CD4-positive, alpha-beta memory T cell (primary cell): ENCODE measurements at places on chromosomes 7 and 10. TPM values are rescaled to one million over a fixed set of nuclear protein-coding genes. Genes with fewer than 3 reads are reported as not detected.
A peak's percentile ranks its signal among the peaks of the same experiment; 100 is the strongest.

Gene SPDYE5
- 0.29 TPM for total RNA-seq

Gene SMARCD3
- total RNA-seq: 5.2 TPM

DNA sequence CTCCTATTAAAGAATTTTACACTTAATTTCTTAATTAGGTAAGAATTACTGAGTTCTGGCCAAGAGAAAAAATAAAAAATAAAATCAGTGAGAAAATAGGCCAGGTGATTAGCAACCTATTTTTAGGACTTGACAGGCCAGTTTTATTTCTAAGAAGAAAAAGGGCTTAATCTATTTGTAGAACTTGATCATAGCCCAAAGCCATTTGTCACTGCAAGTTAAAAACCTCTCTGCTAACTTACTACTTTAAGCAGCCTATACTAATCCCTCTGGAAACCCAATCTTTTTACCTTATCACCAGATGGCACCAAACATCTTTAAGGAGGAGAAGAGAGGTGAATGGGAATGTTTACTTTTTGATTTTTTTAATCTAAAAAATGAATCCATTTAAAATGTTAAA lies 222.1 kb upstream of the RHOBTB1 start:
- no peak for DNase-seq

DNA sequence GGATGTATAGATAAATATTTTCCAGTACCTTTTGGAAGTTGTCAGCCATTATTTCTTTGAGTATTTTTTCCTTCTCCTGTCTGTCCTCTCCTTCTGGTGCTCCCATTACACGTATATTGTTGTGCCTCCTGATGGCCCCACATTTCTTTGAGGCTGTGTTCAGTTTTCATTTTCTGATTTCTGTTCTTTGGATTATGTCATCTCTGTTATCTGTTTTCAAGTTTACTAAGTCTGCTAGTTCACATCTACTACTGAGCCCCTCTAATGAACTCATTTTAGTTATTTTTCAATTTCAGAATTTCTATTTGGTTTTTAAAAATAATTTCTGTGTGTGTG lies 16.3 kb downstream of the RBM33 start:
- no peak for DNase-seq

GRCh38 chr7:111261496-111261895 lies 170.6 kb downstream of the LRRN3 start:
- no peak for DNase-seq

DNA sequence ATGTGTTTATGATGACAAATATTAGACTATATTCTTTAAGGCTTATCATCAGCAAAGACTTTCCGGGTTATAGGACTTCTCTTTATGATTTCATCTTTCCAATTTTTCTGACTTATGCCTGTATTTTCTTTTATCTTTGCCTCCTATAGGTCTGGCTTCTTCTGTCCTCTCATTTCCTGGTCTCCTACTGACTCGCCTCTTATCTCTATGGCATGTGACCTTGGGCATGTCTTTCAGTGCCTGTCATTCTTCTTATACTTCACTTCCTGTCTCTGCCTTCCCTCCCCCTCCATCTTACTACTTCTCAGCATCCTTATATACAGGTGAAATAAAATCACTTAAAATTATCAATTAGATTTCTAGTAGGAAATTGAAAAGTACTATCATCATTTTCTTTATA lies 42.2 kb downstream of the PCDH15 start:
- DNase-seq: no peak

DNA sequence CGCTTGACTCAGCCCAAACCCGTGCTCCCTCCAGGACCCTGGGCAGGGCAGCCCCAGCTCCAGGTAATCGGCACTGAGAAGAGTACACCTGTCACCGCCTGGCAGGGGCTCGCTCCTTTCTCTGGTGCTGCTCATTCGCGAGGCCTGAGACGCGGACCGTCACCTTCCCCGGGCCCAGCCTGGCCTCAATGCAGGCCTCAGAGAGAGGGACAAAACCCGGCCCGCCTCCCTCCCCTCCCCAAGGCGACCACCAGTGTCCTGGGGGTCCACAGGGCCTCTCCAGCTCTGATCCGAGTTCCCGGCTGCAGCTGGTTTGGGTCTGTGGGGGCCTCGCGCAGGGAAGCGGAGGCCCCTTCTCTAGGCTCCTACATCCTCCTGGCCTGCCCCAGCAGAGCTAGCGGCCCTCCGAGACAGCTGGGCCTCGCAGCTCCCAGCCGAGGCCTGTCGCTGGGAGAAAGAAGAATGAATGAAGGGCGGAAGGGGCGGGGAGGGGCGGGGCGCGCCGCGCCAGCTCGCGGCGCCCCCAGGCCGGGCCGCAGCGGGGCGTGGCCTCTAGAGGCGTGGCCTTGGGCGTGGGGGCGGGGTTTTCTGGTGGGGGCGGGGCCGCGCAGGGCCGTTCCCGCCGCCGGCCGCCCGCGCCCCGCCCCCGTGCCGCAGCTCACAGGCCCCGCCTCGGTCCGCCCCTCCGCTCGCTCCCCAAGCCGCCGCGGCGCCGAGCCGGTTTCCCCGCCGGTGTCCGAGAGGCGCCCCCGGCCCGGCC lies at the start of gene LIMK1:
TSS of gene LIMK1 (plus strand) at position 688 of the 760 bp plus-strand sequence. CDS start 187 bp downstream, outside the sequence.
- DNase-seq: peak; percentile 81
